ENCODE measurements at places on chromosomes 5 and 9.

DNA sequence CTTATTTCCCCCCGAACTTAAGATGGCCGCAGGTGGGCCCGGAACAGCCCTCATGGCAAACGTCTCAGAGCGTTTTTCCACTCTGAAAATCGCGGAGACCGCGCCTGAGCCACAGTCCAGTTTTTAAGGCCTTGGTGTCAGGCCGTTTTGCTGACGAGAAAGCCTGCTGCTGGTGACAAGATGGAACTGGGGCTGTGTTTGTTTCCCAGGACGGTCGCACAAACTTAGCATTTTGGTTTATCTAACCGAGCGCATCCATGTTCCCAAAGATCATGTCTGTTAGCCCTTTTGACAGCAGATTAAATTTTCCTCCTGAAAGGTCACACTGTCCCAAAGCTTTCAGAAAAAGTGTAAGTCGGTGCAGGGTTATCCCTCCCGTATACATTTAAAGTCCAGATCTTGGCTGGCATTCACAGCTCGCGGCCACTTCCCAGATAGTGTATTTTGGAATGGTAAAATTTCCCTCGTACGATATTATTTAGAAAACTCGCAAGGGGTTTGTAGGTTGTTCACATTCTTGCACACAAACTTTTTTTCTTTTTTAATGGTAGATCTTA lies 812 bp downstream of the SREK1 start:
- DNase-seq = no peak

GRCh38 chr5:76576996-76577395 lies 46.2 kb downstream of the F2RL2 start:
- no peak for DNase-seq

- peak; percentile 90 for DNase-seq
Measured at GRCh38 chr9:125407974-125408900, 146.6 kb downstream of the GAPVD1 start.

DNA sequence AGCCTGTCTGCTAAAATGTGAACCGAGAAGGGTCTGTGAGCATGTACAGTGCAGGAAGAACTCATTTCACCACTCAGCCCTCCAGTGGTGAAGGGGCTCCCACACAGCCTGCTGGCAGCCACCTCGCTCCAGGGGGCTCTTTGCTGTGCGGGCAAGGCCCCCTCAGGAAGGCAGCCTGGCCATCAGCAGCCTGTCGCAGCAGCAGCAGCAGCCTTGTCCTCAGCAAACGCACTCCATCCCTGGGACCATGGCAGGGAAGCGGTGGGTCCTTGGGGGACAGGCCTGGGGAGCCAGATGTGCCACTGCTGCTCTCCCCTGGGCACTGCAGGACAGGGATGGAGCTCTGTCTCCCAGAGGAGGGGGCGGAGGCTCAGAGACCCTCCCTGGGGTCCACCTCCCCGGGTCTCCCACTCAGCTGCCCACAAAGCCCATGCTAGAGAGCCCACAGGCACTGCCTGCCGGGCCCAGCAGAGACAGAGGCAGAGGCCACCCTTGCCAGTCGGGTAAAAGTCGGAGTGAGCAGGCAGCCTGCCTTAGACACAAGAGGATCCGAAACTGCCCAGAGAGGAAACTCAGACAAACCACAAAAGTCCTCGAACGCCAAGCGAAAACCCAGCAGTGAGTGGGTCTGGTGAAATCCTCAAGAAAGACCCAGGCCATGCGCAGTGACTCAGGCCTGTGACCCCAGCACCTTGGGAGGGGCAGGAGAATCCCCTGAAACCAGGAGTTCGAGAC lies 8.0 kb downstream of the BRD3 start:
- peak; percentile 31 for DNase-seq

Data from Daoy (cell line).